ENCODE measurements at places on chromosomes 7 and 10. TPM values are rescaled to one million over a fixed set of nuclear protein-coding genes. Genes with fewer than 3 reads are reported as not detected.

Gene COX19
- 9.5 TPM for total RNA-seq

Gene TEX36
- not detected for total RNA-seq

Gene CDH23
- total RNA-seq = 0.17 TPM

Gene CRHR2
- not detected for total RNA-seq

Gene KNDC1
- 3.3 TPM for total RNA-seq

Gene CEP55
- total RNA-seq = 0.94 TPM

Gene NPSR1
- not detected for total RNA-seq

Gene PTPRN2
- 0.34 TPM for total RNA-seq

Gene CHAT
- total RNA-seq = not detected

Gene NXPH1
- not detected for total RNA-seq

Gene RASA4B
- 3.2 TPM for total RNA-seq

Gene YWHAG
- total RNA-seq = 52.2 TPM

Gene SFRP4
- 0.32 TPM for total RNA-seq

All from bronchial smooth muscle cell (primary cell).